Spleen (tissue), 13 donors: ENCODE measurements at places on chromosomes 3 and 15.

- DNase-seq: no peak
These were observed 631 bp downstream of the NKTR start for GRCh38 chr3:42600958-42601675.

GRCh38 chr15:60555806-60556205 lies 76.9 kb upstream of the ICE2 start:
- DNase-seq: no peak

DNA sequence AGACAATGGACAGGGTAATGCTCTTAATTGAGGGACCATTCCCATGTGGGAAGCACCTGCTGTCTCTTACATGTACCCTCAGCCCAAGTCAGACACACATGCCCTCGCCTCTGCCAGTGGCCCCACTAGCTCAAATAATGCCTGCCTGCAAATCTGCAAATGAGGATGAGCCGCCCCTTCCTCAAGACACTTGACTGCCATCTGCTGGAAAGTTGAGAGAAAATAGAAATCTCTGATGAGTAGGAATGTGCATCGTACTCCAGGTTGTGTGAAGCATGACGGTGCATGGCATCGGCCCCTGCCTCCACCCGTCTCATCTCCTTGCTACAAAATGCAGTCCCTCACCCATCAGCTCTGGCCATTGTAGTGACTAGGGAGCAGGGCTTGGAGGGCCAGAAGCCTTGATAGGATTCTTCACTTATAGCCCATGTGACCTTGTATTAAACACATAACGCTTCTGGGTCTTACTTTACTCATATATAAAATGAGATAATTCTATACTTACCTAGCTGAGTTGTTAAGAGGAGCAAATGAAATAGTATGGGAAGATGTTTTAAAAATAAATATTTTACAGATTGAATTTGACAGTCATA lies 6.3 kb upstream of the SCN5A start:
- DNase-seq: no peak

DNA sequence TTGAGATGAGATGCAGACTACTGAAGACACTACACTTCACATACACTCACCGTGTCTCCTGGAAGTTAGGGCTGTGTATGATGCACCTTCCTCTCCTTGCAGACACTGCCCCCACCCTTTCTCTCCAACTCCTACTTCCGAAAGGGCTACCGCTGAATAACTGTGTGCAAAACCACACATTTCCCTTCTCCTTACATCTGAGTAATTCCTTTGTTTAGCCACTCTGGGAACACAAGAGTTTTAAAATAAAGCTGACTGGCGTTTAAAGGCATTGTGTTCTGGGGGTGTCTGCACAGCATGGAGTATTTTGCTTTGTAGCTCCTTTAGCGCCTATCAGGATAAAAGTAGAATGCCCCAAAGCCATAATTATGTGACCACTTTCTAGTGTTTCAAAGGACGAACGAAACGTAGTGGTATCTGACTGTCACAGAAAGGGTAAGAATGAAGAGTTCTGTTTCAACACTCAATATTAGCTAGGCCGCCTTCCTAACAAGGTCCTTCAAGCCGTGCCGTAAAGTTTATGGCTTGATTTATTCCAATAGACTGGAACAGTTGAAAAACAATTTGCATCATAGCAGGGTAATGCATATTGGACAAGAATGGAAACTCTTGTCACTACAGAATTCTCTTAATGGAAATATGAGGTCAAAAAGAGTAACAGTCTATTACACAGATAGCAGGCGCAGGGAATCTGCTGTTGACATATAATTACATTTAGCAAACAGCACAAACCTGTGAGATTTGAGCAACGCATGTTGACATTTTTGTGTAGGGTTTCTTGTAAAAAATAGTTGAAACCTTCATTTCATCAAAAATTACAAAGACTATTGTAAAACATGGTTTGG lies 619.9 kb downstream of the FOXP1 start:
- DNase-seq: no peak

DNA sequence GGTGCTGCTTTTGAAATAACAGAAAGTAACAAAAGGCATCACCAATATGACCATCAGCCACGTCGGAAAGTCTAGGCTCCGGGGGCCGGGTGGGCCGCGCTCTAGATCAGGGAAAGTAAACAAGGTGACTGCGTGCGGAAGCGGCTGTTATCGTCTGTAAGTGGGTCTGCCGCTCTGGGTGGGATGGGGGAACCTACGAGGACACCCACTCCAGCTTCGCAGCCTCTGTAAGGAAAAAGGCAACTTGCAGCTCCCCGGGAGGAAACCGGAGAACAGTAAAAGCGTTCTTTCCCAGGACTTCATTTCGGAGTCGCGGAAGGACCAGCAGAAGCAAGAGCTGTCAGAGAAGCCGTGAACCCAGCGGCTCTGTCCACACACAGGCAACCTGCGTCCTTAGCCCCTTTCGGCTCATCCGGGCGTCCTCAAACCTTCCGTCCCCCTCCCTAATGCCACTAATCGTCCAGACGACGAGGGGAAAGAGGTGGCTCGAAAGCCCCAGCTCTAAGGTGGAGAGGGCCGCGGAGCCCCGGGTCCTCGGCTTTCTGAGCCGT lies 461 bp downstream of the XRN1 start:
- peak; percentile 87 for DNase-seq

DNA sequence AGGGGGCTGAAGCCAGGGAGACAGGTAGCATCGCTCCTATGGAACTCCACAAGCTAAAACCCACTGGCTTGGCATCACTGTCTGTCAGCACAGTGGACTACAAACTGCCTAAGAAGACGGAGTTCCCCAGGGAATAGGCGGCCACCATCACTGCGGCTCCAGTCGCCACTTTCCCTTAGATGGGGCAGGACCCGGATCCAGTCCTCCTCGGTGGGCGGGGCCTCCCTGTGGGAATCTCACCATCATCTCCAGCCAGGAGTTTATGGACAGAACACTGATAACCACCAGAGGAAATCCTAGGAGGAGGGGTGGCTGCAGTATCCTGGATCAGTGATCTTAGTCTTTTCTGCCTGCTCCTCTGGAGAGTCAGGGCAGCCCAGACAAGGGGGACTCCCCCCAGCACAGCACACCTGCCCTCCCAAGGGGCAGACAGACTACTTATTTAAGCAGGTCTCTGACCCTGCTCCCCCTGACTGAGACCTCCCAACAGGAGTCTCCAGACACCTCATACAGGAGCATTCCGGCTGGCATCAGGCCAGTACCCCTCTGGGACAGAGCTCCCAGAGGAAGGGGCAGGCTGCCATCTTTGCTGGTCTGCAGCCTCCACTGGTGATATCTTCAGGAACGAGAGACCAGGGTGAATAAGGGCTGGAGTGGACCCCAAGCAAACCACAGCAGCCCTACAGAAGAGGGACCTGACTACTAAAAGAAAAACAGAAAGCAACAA lies 435.6 kb upstream of the RASGRP1 start:
- no peak for DNase-seq

DNA sequence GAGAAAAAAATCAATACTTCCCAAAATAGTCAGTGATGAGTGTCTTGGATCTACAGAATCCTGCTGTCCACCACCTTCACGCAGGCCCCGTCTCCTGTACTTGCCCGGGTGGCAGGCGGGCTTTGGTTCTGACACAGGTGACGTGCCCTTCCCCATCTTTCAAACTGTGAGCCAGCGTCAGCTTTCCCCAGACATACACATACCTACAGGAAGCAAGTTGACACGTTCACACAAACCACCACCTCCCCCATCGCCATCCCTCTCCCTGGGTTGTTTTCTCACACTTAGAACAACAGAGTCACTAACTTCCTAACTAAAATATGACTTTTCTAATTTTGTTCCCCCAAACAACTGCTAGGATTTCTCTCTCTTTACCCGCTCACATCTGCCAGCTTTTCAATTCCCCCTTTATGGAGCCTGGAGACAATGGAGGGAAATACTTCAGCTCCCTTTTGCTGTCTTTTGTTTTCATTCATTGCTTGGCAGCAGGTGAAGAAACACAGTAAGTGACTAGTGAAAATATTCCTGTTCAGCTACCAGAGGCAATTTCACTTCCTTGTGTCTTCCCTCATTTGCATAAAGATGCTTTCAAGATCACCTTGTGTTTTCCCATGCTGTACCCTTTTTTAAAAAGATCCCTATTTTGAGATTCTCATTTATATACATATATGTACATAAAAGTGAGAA lies 248.3 kb downstream of the SLCO3A1 start:
- DNase-seq: no peak

- DNase-seq: no peak
These were observed 147.3 kb upstream of the CGNL1 start for GRCh38 chr15:57229051-57229450.

- DNase-seq: no peak
These were observed at the start of gene SLC6A1 for GRCh38 chr3:10992017-10992942. SLC6A1 (plus strand) TSS chr3:10992748; CDS start chr3:11017212, 24,464 bp downstream.

DNA sequence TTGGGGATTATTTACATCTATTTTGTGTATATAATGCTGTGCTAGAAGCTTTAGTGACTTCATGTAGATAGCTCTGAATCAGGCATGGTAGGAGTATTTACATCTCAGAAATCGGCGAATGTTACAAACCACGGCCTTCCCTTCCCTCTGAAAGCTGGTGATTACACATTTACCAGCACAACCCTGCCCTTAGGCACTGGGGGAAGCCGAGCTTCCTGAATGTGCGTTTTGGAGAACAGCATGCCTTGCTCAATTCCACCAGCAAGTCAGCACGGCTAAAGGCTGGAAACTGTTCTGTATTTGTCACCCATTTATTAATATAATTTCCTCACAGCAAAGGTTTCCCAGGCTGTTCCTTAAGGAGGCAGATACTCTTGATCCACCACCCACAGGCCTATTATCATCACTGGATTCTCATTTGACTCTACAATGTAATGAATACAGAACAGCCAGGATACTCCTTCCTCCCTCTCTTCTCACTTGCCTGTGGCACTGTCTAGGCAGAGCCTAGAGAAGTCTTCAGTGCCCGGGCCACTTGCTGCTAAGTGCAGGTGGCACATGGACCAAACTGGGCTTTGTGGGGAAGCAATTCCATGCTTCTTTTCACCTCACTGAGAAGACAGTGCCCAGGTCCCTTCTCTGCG lies 55.2 kb upstream of the CACNA2D3 start:
- no peak for DNase-seq

DNA sequence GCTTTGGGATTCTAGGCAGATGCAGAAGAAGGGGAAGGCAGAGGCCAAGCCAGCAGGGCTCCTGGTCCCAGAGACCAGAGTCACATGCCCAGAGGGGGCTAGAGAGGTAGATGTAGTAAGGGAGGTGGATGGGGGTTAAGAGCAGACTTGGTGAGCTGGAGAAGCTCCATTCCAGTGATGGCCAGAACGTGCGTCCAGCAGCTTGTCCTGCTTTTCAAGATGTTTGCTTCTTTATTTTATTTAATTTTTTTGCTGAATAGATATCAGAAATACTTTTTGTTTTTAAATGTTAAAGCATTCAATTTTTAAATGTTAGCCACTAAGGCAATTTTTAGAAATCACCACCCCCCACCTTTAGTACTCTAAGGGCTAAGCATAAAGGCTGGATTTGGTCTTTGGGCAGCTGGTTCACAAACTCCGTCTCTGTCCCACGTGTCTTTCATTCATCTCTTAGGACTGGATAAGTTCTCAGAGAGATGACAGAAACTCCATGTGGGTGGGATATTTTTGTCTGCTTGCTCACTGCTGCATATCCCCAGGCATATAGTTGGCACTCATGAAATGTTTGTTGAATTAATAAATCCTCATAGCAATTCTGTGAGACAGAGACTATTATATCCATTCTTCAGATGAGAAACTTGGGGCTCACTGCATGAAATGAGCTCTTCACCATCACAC lies 6.7 kb downstream of the COLQ start:
- no peak for DNase-seq

DNA sequence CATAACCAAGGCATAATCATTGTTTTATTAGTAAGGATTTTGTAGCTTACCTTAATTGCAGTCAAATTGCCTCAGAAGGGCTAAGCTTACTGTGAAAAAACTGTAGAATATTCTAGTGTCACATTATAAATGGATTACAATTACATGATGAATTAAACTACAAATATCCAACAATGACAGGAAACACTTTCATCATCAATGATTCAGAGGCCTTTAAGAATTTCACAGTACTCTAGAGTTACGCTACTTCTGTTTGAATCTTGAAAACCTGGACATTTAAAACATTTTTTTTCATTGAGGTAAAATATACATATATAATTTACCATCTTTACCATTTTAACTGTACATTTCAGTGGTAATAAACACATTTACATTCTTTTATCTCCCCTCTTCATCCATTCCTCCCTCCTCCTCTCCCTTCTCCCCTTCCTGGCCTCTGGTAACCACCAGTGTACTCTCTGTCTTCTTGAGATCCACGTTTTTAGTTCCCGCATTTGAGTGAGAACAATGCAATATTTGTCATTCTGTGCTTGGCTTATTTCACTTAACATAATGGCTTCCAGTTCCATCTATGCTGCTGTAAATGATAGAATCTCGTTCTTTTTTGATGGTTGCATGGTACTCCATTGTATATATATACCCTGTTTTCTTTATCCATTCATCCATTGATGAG lies 54.7 kb downstream of the GJD2 start:
- no peak for DNase-seq

GRCh38 chr3:136562026-136562425 lies 190.2 kb downstream of the STAG1 start:
- DNase-seq: no peak

GRCh38 chr3:170632780-170633179 lies 46.9 kb upstream of the SLC7A14 start:
- DNase-seq: no peak

GRCh38 chr15:65431731-65432130 lies 9.0 kb upstream of the IGDCC4 start:
- no peak for DNase-seq

- no peak for DNase-seq
These were observed 532 bp downstream of the B4GALT4 start for GRCh38 chr3:119240101-119240590.

GRCh38 chr15:50873935-50874361 lies 34.5 kb upstream of the AP4E1 start:
- no peak for DNase-seq

DNA sequence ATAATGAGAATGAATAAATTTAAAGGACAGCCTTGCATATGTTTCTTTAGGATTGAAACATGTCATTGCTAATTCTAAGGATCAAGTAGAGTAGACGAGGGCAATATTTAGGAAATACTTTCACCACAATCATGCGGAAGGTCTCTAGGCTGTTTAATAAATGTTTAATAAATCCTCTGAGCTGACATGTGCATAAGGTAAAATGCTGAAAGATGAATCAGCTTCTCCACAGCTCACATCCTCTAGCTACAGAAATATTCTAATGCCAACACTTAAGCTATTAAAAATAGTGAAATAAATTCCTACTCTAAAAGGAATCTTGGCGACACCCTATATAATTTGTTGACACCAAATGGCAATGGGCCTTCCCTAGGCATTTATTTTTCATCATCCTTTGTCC lies 407.3 kb downstream of the TBL1XR1 start:
- DNase-seq: no peak

DNA sequence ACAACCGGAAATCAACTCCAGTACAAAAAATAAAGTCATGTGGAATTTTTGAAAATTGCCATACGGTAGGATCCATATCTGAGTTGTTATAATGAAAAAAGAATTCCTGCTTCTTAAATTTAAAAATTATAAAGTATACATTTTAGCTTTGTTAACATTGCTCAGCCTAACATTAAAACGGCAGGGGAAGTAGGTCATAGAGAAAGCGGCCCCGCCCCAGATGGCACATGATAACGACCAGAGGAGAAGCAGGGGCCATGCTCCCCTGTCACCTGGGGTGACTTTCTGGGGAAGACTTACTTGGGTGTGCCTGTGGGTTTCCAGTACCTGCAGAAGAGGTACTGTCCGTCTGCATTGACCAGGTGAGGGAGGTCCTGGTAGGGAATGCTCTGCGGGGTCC lies 921 bp downstream of the MGLL start:
- peak; percentile 82 for DNase-seq
